Foreskin fibroblast (primary cell): ENCODE measurements at places on chromosomes 16 and 17.

GRCh38 chr16:86991679-86992078 is 325.5 kb downstream of the C16orf95 start:
- DNase-seq = peak; percentile 46

- no peak for DNase-seq
Observed at GRCh38 chr17:13106171-13106570, 88.3 kb upstream of the ELAC2 start.

DNA sequence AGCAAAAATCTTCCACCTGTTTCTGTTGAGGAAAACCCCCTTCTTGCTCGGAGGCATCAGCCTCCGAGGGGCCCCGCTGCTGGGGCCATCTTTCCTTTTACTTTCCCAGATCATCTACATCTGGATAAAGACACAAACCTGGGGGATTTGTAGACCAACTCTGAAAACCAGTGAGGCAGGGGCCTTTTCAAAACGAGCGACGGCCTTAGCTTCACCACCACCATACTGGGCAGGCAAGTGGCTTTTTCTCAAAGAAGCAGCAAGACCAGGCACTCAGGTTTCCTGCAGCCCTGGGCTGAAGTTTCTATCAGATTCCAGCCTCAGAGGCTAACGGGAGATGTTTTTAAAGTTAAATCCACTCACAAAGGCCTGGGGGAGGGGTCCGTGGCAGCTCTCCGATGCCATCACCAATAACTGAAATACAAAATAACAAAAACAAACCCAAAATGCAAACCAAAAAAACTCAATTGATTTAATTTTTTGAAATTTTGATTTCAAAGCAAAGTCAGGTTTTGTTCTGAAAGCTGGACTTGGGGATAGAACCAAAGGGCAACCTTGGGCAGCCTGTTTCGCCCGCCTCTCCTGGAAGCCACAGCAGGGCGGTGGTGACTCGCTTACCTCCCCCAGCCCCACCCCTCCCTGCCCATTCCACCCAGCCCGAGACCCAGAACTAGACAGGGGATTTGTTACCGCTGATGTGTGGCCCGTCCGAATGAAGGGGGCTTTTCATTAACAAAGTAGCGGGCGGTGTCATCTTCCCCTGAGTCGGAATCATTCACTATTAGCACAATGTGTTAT is 55.8 kb downstream of the SALL1 start:
- DNase-seq = no peak

- no peak for DNase-seq
Observed at GRCh38 chr17:72234985-72235384, 114.2 kb downstream of the SOX9 start.

DNA sequence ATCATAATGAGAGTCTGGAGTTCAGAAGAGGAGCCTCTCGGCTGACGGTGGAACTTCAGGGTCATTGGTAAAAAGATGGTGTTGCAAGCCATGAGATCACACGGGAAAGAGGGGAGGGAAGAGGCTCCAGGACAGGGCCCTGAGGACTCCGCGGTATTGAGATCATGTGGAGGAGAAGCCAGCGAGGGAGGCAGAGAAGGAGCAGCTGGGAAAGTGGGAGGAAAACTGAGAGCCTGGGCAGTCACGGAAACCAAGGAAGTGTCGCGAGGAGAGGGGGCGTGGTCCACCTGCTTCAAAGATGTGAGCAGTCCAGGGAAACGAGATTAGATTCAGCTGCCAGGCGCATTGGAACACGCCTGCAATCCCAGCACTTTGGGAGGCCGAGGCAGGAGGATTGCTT is 27.7 kb upstream of the SBK1 start:
- peak; percentile 53 for DNase-seq

- no peak for DNase-seq
Observed at GRCh38 chr17:62109924-62110323, 44.8 kb upstream of the MED13 start.

- no peak for DNase-seq
Observed at GRCh38 chr16:71201054-71201453, 29.5 kb downstream of the HYDIN start.

- DNase-seq = no peak
Observed at GRCh38 chr17:13865650-13866049, 203.7 kb upstream of the COX10 start.

DNA sequence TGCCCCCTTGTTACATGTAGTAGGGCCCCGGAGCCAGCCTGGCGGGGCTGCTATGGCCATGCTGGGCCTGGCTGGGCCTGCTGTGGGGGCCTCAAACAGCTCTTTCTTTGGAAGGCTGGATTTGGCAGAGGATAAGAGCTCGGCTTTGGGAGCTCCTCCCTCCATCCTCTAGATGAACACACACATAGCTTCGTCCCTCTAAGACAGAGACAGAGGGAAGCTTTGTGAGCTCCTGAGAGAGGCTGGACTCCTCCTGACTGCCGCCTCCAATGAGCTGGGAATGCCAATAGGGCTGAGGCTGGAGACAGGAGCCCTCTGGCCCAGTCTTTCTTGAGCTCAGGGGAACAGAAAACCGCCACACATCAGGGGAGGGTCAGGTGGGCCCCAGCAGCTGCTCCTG is 37.3 kb upstream of the CDC42EP4 start:
- no peak for DNase-seq

DNA sequence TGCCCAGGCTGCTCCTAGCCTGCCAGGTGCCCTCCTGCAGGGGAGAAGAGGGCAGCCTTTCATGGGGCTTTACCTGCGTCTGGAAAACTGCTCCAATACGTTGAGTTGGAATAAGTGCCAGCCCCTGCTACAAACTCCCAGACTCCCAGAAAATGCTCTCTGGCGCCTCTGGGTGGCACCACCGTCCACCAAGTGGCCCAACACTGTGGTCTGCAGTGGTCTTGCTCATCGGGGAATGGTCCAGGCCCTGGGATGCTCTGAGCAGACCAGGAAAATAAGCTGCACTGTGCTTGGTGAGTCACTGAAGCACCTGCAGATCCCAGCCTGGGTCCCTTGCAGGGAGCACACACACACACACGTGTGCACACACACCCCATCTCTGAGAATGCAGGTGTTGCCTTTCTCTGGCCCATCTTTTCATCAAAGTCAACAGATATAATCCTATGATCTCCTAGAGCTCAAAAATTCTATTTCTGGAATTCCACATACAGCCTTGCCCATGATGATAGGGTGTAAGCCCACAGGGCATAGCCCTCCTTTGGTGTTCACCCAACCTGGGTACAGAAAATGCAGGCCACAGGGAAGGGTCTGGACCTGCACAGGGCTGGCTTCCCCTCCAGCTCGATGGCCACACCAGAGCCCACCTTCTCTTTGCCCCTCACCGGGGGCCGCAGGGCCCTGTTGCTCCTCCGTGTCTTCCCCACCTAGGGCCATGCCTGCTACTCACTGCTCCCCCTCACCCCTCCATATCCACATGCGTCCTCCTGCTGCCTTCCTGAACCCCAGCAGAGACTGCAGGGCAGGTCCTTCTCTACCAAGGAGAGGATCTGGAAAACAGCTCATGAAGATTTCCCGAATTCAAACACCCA is 20.5 kb downstream of the CDIP1 start:
- DNase-seq = peak; percentile 19

DNA sequence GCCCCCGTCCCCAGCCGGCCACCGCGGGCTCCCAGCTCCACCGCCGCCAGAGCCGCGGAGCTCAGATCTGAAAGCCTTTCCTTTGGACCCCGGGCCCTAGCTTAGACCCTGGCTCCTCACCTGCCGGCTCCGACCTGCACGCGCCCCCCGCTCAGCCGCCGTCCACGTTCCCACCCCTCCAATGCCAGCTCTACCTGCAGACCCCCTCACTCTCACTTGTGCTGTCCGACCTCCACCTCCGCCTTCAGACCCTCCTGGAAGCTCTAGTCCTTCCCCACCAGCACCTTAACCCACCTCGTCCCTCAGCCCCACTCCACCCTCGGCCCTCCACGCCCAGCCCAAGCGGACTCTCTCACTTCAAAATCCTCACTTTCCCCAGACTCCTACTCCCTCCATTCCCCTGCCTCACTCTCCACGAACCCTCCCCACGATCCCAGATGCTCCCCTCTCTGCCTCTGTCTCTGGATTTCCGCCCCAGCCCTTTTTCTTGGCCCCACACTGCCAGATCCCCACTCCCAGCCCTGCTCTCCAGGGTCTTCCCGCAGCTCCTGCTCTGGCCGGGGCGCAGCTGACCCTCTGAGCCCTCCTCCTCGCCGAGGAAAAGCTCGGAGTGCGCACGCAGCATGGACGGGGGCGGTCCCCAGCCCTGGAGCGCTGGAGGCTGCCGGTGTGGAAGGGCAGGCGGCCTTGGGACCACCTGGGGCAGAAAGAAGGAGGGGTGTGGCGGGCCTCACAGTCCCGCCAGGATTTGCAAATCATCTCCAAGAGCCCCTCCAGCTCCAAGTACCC is at the start of gene TMEM114:
Gene TMEM114 (minus strand): TSS at position 612 of the 789 bp plus-strand sequence. CDS start 673 bp downstream, outside the sequence.
- DNase-seq = no peak

- no peak for DNase-seq
Observed at GRCh38 chr17:18246880-18247612, 11.5 kb downstream of the FLII start.

DNA sequence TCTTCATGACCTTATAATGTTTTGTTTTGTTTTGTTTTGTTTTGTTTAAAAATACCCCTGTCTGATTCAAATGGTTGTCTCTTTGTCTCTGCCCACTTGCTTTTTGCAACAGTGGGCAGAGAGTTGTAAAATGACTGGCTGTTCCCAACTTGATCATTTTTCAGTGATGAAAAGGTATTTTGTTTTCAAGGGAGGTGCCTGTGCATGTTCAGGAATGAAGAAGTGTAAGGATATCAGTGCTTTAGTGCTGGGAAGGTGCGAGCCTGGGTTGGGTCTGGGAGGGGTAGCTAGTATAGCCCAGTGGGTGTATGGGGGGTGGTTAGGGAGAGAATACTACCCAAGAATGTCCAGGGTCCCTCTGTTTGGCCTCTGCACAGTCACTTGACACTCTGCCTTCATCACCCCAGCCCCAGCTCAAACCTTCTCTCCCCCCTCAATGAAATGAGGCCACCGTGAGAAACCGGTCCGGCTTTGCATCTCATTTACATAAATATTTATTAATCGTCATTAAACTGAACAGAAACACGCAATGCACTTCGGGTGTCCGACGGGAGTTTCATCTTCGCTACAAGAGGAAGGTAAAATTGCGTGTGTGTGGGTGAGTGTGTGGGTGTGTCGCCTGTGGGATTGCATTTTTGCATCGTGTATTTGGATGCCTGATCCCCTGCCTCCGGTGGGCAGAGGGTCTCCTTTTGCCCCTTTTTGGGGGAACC is 4.3 kb downstream of the NEUROD2 start:
- DNase-seq = no peak

DNA sequence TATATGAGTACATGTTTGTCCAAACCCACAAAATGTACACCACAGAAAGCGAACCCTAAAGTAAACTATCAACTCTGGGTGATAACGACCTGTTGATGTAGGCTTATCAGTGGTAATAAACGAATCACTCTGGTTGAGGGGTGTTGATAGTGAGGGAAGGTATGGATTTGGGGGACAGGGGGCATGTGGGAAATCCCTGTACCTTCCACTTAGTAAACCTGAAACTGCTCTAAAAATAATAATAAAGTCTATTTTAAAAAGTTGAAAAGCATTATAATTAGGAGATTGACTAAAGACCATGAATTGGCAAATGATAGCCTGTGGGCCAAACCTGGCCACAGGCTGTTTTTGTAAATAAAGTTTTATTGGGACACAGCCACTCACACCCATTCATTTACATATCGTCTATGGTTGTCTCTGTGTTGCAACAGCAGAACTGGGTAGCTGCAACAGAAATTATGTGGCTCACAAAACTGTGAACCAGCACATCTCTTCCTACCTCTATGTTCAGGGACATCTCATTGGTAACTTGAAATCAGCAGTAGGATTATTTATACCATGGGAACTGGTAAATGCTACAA is 85.5 kb upstream of the CDYL2 start:
- DNase-seq = no peak

DNA sequence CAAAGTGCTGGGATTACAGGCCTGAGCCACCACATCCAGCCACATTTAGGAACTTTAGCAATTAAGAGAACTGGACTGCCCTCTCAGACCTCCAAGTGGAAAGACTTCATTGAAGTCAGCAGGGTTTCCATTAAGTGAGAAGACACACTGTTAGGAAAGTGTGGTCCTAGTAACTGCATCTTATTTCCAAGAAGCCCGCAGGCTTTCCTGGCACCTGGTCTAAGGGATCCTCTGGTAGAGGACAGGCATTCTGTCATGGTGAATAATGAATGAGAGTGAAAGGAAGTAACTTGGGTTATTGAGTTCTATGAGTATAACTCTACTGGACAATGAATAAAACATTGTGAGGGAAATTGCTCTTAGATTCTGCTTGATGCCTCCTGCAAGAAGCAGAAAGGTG is 14.1 kb downstream of the C17orf75 start:
- DNase-seq = no peak

DNA sequence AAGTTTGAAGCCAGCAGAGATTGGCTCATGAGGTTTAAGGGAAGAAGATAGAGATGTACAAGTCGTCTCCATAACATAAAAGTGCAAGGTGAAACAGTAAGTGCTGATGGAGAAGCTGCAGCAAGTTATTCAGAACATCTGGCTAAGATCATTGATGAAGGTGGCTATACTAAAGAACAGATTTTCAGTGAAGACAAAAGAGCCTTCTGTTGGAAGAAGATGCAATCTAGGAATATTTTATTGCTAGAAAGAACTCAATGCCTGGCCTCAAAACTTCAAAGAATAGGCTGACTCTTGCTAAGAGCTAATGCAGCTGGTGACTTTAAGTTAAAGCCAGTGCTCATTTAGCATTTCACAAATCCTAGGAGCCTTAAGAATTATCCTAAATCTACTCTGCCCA is 26.0 kb downstream of the CCL4 start:
- no peak for DNase-seq

GRCh38 chr17:69227541-69227940 is 1.1 kb downstream of the ABCA10 start:
- DNase-seq = no peak

DNA sequence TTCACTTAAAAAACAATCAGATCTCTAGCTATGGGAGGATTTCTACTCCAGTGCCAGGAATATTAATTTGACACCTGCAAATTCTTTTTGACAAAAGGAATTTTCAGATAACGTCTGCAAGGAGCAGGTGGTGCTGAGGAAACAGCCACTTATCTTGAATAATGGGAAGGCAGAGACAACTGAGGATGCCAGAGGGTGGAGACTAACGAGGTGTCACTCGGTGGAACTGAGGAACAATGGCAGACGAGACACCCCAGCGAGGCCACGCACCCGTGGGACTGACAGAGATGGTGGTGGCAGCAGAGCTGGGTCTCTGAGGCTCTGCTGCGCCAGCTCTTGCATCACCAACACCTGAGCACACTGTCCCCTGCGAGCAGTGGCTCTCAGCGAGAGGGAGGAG is 42.2 kb downstream of the VAC14 start:
- no peak for DNase-seq

GRCh38 chr17:58316260-58316960 is 12.2 kb downstream of the TSPOAP1 start:
- DNase-seq = no peak

- no peak for DNase-seq
Observed at GRCh38 chr16:14405611-14406537, 224.2 kb downstream of the PARN start.
